Stomach (tissue), 19 donors: ENCODE measurements at places on chromosomes 7 and 10. TPM values are rescaled to one million over a fixed set of nuclear protein-coding genes. Genes with fewer than 3 reads are reported as not detected.

Gene AASS
- polyA plus RNA-seq, result 1.8 TPM

Gene CCDC136
- polyA plus RNA-seq, result 2.3 TPM

GRCh38 chr7:121272676-121273075 lies 56.1 kb upstream of the WNT16 start:
- DNase-seq, result no peak

DNA sequence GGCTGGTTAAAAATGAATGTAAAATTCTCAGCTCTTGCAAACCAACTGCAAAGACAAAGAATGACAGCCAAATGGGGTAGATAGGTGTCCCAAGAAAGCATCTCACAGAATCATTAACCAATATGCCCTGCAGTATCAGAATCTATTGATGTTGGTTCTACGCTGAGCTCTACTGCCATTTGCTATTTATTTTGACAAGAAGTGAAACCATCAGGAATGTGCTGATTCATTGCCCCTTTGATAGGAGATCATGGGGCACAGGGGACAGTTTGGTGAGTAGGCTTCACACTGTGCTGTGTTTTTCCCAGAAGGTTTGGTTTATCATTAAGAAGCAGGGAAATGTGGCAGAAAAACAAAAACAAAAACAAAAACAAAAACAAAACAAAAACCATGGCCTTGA lies 19.4 kb upstream of the CDC14C start:
- DNase-seq, result no peak

- DNase-seq, result peak; percentile 30
Observed at GRCh38 chr7:24419077-24419476, 135.1 kb downstream of the NPY start.

Gene PNLIPRP3
- polyA plus RNA-seq, result 0.10 TPM

Gene MKI67
- 2.3 TPM for polyA plus RNA-seq

Gene DDX21
- 28.7 TPM for polyA plus RNA-seq

GRCh38 chr7:6172910-6173295 lies 99.5 kb downstream of the CYTH3 start:
- DNase-seq, result no peak

- DNase-seq, result no peak
Observed at GRCh38 chr7:94632338-94633013, 23.5 kb downstream of the SGCE start.

DNA sequence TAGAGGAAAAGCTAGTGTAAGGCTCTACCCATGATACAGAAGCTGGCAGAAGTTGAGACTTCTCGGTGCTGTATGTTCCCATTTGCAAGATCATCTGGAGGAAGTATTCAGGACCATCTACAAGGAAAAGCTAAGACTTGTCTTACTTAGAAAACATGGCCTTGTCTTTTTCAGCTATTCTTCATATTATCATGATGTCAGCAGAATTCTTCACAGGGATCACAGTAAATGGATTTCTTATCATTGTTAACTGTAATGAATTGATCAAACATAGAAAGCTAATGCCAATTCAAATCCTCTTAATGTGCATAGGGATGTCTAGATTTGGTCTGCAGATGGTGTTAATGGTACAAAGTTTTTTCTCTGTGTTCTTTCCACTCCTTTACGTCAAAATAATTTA lies 79.6 kb upstream of the SCIN start:
- DNase-seq, result no peak

Gene RELN
- 2.6 TPM for polyA plus RNA-seq

- no peak for DNase-seq
Observed at GRCh38 chr7:1015196-1016121, 28.9 kb upstream of the GPR146 start.

- peak; percentile 91 for DNase-seq
Observed at GRCh38 chr7:2978408-2978807, 65.3 kb downstream of the CARD11 start.

Gene ADAM8
- 4.4 TPM for polyA plus RNA-seq

DNA sequence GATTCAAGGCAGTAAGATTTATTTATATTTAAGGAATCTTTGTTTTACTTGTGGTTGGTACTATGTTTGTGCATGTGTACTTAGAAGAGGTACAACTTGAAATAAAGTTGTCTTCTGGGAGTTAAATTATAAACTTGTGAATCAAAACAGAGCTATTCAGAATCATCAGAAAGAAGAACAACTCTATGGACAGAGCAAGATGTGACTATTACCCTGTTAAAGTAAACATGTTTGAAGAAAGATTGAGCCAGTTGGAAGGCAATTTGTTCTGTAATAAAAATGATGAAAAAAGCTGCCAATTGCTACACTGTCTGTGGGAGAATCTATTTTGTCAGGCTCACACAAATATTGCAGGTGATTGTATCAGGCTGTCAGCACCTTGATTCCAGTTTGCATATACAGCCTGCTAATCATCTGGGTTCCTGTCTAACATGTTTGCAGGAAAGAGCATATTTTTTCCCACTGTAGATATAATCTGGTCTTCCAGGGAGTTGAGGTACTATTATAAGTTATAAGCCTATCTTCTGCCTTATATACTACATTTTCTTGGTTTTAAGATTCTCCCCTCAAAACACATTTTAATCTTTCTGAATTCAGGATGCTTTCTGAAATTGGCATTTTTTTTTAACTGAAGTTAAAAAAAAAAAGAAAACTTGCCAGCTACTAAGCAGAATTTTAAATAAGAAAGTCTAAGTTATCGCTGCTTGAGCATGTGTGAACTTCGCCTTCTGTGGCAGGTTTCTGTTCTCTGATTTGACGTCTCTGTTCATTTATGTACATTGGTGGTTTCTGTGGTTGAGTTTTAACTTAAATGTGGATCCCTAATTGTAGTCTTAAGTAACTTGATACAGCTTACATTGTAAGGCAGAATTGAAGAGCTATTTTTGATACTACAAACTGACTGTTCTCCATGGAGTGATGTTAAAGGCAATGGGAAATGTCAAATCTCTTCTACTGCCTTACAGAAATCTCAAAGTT lies 46.0 kb downstream of the ZNRF2 start:
- DNase-seq, result peak; percentile 53

GRCh38 chr7:116446212-116446855 lies 53.2 kb upstream of the CAV2 start:
- peak; percentile 57 for DNase-seq

DNA sequence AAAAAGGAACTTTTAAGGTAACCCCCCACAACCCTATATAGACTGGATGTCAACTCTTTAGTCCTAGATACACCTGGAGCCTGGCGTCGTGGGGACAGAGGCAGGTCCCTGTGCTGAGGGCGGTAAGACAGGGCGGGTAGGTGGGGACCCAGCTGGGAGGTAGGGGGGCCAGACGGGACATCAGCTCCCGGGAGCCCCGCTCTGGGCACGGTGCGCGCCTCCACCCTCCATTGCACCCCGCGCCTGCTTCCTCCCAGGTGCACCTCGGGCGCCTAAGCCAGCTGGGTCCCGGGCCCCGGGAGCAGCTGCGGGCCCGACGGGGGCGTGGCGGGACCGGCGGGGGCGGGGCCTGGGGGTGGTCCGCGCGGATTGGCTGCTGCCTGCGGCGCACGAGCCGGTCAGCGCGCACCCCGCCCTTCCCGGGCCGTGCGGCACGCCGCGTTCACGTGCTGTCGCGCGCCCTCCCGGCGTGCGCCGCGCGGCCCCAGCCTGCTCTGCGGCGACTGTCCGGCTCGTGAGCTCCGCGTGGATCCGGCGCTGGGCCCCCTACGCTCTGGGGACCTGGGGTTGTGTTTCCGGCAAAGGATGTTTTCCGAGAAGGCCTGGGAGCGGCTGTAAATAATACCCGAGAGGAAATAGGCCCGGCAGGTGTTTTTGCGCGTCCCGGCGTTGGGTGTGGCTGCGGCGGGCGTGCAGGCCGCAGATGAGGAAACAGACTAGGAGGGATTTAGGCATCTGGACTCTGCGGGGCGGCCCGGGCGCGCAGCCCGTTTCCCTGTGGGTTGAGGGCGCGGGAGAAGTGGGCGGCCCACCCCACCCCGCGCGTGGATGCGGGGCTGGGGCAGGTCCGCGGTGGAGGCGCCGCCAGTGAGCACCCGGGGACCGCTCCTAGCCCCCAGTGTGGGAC lies 39.1 kb upstream of the PFKFB3 start:
- DNase-seq, result peak; percentile 98

DNA sequence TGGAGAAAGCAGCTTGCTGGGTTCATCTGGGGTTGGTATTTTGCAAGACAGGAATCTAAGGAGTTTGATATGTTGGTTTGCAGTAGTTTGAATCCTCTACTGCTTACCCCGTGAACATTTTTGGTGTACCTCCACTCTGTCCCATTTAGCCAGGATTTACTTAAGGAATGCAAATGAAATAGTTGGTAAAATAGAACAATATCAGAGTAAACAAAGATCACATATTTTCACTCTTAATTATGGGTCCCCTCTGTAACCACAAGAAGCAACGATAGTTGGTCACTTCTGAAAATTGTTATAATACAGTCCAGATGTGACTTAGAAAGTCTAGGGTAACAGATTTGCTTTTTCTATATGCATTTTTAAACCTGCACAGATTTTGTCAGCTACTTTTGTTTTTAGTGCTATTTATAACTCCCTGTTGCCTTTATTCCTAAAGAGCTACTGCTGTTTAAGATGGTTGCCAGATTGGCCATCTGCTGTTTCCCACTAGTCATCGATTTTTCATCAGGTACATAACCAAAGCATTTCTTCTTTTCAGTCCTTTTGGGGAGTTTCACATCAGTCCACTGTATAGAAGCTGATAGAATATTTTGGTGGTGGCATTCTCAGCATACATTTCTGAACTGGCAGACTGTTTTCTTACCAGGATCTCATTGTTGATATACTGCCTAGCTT lies 37.6 kb downstream of the MAPK8 start:
- no peak for DNase-seq

GRCh38 chr10:93458821-93459257 lies 23.3 kb downstream of the MYOF start:
- DNase-seq, result peak; percentile 96

DNA sequence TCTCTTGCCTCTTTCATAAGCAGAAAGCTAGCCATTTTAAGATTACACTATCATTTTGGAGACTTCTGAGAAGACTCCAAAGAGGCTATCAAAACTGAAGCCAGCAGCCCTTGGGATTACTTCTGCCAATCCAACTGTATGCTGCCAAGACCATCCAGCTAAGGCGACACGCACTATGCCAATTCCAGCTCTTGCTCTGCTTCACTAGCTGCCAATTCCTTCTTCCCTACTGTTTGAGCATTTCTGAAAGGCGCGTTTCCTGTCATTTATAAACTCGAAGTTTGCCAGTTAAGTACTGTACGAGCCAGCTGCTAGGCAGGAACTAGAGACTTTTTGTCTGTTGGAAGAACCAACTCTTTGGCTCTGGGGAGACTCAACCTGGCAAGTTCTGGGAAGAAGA lies 36.5 kb downstream of the MALSU1 start:
- DNase-seq, result peak; percentile 17

Gene CTAGE6
- not detected for polyA plus RNA-seq

DNA sequence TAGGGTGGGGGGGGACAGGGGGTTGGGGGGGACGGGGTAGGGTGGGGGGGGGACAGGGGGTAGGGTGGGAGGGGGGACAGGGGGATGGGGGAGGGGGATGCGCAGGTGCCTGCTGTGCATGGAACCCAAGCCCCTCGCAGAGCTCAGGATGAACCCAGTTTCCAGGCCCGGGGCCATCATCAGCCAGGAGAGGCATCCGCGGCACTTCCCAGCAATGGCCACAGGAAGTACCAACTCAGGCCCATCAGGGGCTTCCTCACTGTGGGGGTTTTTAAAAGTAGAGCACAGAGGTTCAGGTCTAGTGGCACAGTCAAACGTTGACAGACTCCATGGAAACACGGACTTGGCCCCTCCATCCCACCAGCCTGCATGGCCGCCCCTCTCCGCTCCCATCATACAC lies 172.7 kb downstream of the DIP2C start:
- DNase-seq, result no peak

GRCh38 chr7:132677918-132678317 lies 101.6 kb upstream of the PLXNA4 start:
- DNase-seq, result no peak

DNA sequence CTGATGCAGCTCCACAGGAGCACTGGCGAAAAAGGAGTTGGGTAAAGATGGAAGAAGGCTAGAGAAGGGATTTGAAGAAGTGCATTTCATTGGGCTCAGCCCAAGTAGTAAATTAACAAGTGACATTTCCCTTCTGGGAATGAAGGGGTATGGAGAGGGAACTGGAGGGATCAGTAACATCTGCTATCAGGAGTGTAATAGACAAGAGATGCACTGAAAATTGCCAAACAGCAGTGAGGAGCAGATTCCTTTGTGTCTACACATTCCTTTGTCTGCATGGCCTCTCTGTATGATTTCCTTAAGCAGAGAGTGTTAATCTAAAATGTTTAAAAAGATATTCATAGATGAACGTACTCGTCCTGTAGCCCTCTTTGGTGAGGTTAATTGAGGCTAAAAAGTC lies 148.2 kb upstream of the FERD3L start:
- DNase-seq, result no peak

GRCh38 chr7:17680943-17681351 lies 259.3 kb downstream of the SNX13 start:
- peak; percentile 54 for DNase-seq

GRCh38 chr7:84022684-84023308 lies 171.8 kb downstream of the SEMA3A start:
- peak; percentile 24 for DNase-seq

- no peak for DNase-seq
Observed at GRCh38 chr10:120818301-120818700, 32.9 kb upstream of the WDR11 start.

Gene OR6V1
- not detected for polyA plus RNA-seq

- no peak for DNase-seq
Observed at GRCh38 chr7:31690935-31691334, 3.9 kb downstream of the PPP1R17 start.

DNA sequence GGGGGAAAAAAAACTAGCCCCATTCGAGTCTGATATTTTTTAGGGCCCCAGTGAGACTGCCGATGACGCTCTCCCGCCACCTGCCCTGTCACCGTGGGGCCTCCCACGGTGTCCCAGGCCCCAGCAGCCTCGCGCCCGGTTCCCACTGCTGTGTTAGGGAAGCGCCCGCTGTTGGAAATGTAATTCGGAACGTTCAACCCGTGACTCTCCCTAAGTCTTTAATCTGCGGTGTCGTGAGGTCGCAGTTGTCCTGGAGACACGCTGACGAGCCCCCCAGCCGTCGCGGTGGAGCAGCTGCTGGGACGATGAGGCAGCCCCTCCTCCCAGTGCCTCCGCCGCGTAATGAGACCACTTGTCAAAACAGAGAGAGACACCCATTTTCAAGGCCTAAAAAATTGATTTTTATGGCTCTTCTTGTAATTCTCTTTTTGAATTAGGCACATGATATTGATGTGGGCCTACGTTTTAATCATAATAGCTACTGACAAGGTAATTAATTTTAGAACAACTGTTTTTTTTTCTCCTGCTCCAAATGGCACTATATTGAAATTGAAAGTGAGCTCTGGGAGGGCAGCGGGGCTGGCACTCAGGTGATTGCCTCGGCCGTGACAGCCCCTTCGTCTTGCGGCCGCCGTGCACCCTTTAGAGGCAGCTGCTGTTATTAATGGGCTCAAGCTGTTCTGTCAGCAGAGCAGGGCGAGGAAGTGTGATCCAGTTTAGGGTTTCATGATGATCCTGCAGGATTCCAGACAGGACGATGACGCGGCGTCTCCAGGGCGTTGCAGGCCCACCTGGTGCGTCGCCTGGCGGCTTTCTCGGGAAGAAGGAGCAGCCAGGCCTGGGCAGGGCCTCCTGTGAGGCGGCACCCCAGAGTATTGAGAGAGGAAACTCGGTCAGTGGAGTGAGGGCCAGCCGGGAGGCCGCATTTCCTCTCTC lies 63.3 kb downstream of the NKX6-2 start:
- no peak for DNase-seq
